ENCODE measurements at places on chromosomes 6 and 20. TPM values are rescaled to one million over a fixed set of nuclear protein-coding genes. Genes with fewer than 3 reads are reported as not detected.

GRCh38 chr6:88365230-88365629 lies 199.1 kb upstream of the CNR1 start:
- no peaks in the 10 kb centered on the region for H3K4me1 ChIP-seq

Gene WFDC2
- total RNA-seq = not detected

GRCh38 chr20:1805161-1805581 lies 90.0 kb upstream of the SIRPA start:
- H3K36me3 ChIP-seq = no peaks in the 10 kb centered on the region
- no peak overlapping the region for H3K27ac ChIP-seq
- no peak overlapping the region for H3K4me3 ChIP-seq
- H3K27me3 ChIP-seq = no peaks in the 10 kb centered on the region
- peaks cover 13% of the 10 kb centered on the region for H3K4me1 ChIP-seq
- no peak for DNase-seq

GRCh38 chr6:141359953-141360352 lies 772.8 kb upstream of the GJE1 start:
- H3K4me3 ChIP-seq = no peak overlapping the region
- no peak for DNase-seq
- no peaks in the 10 kb centered on the region for H3K4me1 ChIP-seq
- H3K27ac ChIP-seq = no peak overlapping the region
- no peaks in the 10 kb centered on the region for H3K27me3 ChIP-seq

GRCh38 chr20:24674921-24675605 lies 205.6 kb downstream of the SYNDIG1 start:
- H3K4me3 ChIP-seq = no peak overlapping the region
- no peaks in the 10 kb centered on the region for H3K36me3 ChIP-seq
- H3K27me3 ChIP-seq = no peaks in the 10 kb centered on the region
- no peak for DNase-seq

- no peaks in the 10 kb centered on the region for H3K36me3 ChIP-seq
- no peak overlapping the region for H3K27ac ChIP-seq
Observed at GRCh38 chr6:151430886-151431285, 21.0 kb downstream of the RMND1 start.

- no peaks in the 10 kb centered on the region for H3K27me3 ChIP-seq
- DNase-seq = no peak
- no peak overlapping the region for H3K4me3 ChIP-seq
- no peaks in the 10 kb centered on the region for H3K36me3 ChIP-seq
- no peak overlapping the region for H3K27ac ChIP-seq
- no peaks in the 10 kb centered on the region for H3K4me1 ChIP-seq
Observed at GRCh38 chr6:141095308-141095707, 1037.4 kb upstream of the GJE1 start.

- DNase-seq = no peak
- H3K36me3 ChIP-seq = no peaks in the 10 kb centered on the region
- no peak overlapping the region for H3K4me3 ChIP-seq
- no peak overlapping the region for H3K27ac ChIP-seq
Observed at GRCh38 chr20:47543006-47543431, 41.3 kb downstream of the NCOA3 start.

Gene RBM39
- total RNA-seq = 232 TPM

GRCh38 chr6:170347091-170347490 lies 40.5 kb downstream of the FAM120B start:
- no peak for DNase-seq
- no peak overlapping the region for H3K4me3 ChIP-seq
- H3K4me1 ChIP-seq = no peaks in the 10 kb centered on the region

Gene NHLRC1
- total RNA-seq = 1.4 TPM

Gene GCLC
- total RNA-seq = 20.0 TPM

- H3K4me1 ChIP-seq = no peaks in the 10 kb centered on the region
- peak overlapping the region; percentile 21 for H3K27ac ChIP-seq
Observed at GRCh38 chr6:118580585-118581419, 32.7 kb downstream of the PLN start.

Gene HRH3
- not detected for total RNA-seq

- no peaks in the 10 kb centered on the region for H3K4me1 ChIP-seq
- no peak overlapping the region for H3K4me3 ChIP-seq
- no peak for DNase-seq
Observed at GRCh38 chr6:109595998-109596397, 95.0 kb downstream of the AK9 start.

DNA sequence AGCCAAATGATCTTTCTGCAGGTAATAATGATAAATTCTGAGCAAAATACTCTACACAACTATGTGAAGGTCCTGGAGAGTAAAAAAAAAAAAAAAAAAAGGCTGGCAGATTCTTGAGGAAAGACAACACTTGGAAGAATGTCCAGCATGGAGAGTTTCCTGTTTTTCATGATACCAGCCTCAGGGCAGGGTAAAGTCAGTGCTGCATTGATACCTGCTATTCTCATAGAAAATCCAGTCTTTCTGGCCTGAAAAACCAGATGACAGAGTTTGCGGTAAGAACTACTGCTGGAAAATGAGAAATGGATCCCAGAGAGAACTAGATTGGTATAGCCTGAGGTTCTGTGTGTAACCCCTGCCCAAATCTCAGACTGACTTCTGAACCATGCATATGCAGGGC lies 89.1 kb downstream of the AFG1L start:
- H3K27ac ChIP-seq = no peak overlapping the region
- no peaks in the 10 kb centered on the region for H3K36me3 ChIP-seq
- DNase-seq = no peak
- H3K4me3 ChIP-seq = no peak overlapping the region
- no peaks in the 10 kb centered on the region for H3K27me3 ChIP-seq

- DNase-seq = no peak
- H3K36me3 ChIP-seq = no peaks in the 10 kb centered on the region
- H3K4me3 ChIP-seq = no peak overlapping the region
Observed at GRCh38 chr6:23656255-23657194, 469.5 kb upstream of the NRSN1 start.

Gene POM121L2
- not detected for total RNA-seq

DNA sequence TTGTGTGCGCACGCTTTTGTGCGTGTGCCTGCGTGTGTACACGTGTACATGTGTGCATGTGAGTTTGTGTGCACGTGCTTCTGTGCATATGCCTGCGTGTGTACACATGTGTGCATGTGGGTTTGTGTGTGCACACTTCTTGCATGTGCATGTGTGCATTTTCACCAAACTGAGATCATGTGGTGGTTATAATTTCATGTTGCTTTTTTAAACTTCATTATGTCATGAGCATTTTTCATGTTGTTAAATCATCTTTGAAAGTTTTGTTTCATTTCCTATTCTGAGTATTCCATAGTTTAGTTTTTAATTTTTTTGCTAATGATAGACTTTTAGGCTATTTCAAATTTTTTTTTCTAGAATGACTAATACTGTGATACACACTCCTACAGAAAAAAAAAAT lies 6.4 kb upstream of the CST3 start:
- no peak for DNase-seq
- H3K27ac ChIP-seq = no peak overlapping the region
- H3K4me1 ChIP-seq = no peaks in the 10 kb centered on the region

Gene HSPA12B
- total RNA-seq = 46.2 TPM
